Fibroblast of skin of abdomen (primary cell): ENCODE measurements at places on chromosomes 16 and 17.

- DNase-seq = peak; percentile 96
Observed at GRCh38 chr17:37488009-37488604, 1.6 kb upstream of the DUSP14 start.

GRCh38 chr16:4402439-4403132 is 13.8 kb downstream of the CORO7 start:
- peak; percentile 72 for DNase-seq

DNA sequence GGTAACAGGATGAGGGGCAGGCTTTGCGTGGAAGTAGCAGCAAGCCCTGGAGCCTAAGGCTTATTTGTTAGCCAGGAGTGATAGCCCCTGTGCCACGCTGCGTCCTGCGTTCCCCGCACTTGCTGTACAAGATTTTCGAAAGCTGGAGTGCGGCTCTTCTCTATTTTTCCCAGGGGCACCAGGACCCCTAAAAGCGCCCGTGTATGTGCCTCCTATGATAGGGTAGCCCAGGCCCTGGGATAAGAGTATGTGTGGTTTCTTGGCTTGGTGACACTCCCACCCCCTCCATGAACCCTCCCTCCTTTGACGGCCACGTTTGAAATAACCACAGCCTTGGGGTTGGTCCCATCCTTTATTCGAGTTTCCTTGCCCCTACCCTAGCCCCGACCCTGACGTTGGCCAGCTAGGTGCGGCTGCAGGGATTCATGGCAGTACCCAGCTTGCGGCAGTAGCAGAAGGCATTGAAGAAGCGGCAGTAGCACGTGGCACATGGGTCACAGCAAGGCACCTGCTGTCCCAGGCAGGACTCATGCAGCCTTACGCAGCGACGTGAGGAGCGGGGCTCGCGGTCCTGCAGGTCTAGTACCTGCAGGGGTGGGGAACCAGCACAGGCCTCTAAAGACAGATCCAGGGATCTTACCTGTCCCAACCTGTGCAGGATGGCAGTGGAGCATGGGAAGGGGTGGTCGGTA is 968 bp downstream of the AGRP start:
- no peak for DNase-seq

- DNase-seq = no peak
Observed at GRCh38 chr16:87996962-87997880, 46.0 kb downstream of the BANP start.

DNA sequence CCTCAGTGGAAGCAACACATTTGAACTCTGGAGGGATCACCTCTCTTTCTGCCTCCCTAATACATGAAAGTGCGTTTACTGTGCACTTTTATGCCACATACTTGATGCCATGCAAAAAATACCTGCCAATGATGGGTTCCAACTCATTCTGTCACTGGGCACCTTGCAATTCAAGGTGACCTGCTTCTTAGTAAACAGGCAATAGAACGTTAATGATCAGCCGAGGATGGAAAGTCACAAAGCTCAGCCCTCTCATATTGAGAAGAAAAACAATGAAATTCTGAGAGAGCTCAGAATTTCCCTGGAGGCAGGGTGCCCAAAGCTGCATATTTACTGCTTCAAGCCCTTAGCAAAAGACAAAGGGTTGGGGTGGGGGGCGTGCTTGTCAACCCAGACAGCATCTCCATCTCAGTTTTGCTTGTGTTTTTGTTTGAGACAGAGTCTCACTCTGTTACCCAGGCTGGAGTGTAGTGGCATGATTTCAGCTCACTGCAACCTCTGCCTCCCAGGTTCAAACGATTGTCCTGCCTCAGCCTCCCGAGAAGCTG is 23.2 kb downstream of the LITAF start:
- DNase-seq = no peak

- DNase-seq = no peak
Observed at GRCh38 chr16:379183-379960, 2.4 kb downstream of the PGAP6 start.

GRCh38 chr17:65455972-65456343 is 105.5 kb downstream of the AXIN2 start:
- DNase-seq = peak; percentile 20

- no peak for DNase-seq
Observed at GRCh38 chr16:76784530-76784929, 406.5 kb upstream of the MON1B start.

- no peak for DNase-seq
Observed at GRCh38 chr16:12245921-12246720, 269.6 kb downstream of the SNX29 start.

DNA sequence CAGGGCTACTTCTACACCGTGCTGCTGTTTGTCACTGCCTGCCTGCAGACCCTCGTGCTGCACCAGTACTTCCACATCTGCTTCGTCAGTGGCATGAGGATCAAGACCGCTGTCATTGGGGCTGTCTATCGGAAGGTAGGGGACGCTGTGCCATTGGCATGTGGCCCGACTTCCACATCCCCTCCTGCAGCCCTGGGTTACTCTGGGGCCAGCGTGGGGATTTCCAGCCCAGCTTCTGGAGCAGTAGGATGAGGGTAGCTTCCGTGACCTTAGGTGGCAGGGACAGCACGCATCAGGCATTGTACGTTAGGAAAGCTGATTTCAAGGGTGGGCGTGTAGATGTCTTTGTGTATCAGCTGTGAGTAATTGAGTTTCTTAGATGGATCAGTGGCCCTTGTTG is 96.5 kb downstream of the ABCC1 start:
- no peak for DNase-seq

DNA sequence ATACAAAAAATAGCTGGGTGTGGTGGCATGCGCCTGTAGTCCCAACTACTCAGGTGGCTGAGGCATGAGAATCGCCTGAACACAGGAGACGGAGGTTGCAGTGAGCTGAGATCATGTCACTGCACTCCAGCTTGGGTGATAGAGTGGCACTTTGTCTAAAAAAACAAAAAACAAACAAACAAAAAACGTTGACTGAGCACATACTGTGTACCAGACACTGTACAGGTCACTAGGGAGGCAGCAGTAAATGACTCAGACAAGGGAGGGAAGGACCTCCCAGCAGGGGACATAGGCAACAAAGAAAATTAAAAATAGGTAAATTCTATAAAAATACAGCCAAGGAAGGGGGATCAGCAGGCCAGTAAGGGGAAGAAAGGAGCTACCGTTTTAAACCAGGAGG is 64.3 kb downstream of the SOCS1 start:
- no peak for DNase-seq

DNA sequence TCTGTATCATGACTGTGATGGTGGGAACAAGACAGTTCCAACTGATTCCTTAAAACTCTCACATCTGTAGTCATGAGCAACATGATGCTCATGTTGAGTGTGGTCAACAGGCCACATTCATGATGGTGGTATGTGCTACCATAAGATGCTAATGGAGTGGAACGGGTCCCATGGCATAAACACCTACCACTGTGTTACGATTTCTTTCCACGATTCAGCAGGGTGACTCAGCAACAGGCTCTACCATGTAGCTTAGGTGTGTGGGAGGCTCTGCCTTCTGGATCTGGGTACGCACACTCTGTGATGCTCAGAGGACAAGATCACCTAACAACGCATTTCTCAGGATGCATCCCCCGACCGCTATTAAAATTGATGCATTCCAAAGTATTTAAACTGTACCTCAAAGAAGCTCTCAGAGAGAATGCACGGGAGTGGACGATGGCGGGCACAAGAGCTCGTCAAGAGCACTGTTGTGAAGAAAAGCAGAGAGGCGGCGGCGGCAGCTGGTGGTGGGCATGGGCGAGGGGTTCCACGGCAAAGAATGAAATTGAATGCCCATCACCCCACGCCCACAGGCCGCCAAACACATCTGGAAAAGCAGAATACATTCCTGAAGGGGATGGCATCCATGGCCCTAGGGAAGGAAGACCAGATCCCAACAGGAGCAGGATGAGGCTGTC is 133.3 kb downstream of the ZNF778 start:
- DNase-seq = no peak

DNA sequence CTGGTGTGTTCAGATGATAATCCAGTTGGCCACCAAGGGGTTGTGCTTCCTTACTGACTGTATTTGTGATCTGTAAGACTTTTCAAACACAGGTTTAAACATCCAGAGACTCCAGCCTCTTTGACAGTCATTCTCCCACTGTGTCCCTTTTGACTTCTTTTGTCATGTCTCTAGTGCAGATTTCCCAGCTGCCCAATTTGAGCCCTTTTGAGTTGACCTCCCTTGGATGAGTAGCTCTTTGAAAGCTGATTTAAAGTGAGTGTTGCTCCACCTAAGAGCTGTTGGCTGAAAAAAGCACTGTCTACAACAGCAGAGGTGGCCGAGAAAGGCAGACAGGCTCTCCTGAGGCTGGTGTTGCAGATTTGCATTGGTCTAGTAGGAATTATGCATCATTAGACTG is 188.4 kb upstream of the TBX2 start:
- no peak for DNase-seq

GRCh38 chr17:82658796-82659452 is 10.7 kb upstream of the WDR45B start:
- no peak for DNase-seq

GRCh38 chr16:20920091-20920490 is 19.5 kb downstream of the LYRM1 start:
- no peak for DNase-seq

DNA sequence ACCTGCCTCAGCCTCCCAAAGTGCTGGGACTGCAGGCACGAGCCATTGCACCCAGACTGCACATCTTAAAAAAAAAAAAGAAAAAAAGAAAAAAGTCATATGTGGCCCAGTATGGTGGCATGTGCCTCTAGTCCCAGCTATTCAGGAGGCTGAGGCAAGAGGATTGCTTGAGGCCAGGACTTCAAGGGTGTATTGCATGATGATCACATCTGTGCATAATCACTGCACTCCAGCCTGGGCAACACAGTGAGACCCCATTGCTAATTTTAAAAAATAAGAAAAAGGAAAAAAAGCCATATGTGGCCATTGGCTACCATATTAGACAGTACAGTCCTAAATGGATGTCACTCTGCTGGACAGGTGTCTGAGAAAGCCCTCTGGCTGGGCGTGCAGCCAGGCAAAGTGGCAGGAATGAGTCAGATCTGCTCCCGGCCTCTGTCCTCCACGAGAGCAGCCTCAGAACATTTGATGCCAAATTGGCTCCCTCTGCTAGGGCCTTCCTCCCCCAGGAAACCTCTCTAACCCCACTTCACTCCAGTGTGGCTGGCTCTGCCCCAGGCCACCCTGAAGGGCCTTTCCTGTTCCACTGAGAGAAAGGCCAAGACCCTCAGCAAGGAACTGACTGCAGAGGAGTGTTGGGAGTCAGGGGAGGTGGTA is 14.7 kb downstream of the CA7 start:
- peak; percentile 33 for DNase-seq

DNA sequence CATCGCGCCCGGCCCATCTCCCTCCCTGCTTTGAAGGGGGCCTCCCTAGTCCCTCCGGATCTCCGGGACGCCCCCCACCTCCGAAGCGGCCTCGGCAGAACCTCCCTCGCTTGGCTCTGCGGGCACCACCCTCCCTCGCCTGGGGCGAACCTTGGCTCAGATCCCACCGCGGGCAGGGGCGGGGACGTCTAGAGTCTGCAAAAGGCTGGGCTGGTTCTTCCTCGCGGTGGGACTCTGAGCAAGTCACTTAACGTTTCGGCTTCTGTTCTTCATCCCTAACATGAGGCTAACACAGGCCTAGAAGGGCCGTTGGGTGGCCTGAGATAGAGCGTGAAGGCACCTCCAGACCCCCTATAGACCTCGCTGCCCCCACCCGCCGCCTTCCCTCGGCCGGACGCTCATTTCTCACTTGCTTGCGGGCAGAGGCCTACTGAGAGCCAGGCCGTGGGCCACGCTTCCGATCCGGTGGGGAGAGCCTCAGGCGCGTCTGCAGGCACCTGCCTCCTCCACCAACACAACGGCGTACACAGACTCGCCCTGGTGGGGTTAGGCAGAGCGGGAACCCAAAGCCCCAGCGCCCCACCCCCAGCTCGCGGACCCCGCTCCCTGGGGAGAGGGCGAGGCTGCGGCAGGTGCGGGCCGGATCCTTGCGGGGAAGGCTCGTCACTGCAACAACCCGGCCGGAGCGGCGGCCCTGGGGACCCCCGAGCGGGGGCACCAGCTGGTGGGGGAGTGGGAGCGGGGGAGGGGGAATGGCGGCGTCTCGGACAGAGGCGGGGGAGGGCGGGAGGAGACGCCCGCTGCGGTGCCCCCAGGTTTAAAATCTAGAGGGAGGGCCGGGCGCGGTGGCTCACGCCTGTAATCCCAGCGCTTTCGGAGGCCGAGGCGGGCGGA is 5.4 kb downstream of the MYO1C start:
- peak; percentile 53 for DNase-seq

DNA sequence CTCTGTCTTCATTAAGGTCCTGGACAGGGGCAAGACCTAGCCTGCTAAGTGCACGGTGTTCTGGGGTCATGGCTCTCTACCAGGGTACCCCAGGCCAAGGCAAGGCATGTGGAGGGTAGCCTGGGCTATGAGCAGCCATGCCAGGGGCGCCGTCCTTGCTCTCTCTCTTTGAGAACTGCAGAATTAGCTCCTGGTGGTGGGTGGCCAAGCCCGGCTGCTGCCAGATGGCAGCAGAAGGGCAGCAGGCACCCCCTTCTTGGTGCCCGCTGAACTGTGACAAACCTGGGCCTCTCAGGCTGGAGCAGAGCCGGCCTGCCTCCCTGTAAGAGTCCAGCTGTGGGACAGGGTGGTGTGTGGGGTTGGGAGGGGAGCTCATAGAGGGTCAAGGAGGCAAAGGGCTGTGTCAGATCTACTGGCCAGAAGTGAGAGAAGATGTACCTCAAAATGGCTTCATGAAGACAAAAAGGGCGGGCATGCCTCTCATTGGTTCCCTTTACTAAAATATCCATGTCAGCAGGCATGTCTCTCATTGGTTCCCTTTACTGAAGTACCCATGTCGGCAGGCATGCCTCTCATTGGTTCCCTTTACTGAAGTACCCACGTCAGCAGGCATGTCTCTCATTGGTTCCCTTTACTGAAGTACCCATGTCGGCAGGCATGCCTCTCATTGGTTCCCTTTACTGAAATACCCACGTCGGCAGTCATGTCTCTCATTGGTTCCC is 81.7 kb upstream of the SDK2 start:
- DNase-seq = no peak

DNA sequence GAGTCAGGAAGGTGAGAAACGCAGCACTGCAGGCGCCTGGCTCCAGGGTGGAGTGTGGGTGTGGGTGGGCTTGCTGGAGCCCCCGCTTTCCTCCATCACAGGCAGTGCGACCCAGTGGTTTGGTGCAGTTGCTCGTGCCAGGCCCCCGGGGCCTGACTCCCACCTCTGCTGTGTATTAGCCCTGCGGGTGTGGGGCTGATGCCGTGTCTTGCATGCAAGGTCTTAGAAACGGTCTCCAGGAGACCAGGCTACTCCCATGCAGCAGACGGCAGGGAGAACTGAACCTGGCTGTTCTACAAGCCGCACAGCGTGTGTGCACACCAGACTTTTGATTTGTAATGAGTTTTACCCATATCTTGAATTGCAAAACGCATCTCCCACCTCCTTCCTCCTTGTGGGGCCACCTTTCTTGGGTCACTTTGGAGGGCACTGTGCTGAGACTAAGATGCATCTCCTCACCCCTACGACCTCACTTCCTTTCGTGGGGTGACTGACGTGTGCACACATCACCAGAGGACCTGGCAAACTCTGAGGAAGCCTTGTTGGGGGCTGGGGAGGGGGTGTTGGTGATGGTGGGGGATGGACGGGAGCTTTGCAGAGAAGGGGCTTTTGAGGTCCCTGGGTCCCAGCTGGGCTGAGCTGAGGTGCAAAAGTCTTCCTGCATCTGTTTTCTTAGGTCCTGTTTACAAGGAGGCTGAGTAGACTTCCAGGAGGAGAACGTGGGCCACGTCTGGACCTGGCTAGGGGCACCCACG is 101.8 kb upstream of the TNRC6C start:
- no peak for DNase-seq

GRCh38 chr16:56047307-56048234 is 143.7 kb upstream of the GNAO1 start:
- DNase-seq = no peak
